ENCODE measurements at places on chromosomes 13 and 19. TPM values are rescaled to one million over a fixed set of nuclear protein-coding genes. Genes with fewer than 3 reads are reported as not detected.

Gene METTL21C
- 0.82 TPM for polyA plus RNA-seq

Gene UBE2L5
- polyA plus RNA-seq = 0.85 TPM

Gene IL27RA
- polyA plus RNA-seq = 4.6 TPM

Gene ANGPTL4
- 3.9 TPM for polyA plus RNA-seq

Data from renal cortex interstitium (tissue), 15 donors.